Activated CD4-positive, alpha-beta T cell treated with anti-CD3 and anti-CD28 coated beads, Interleukin-2, amount 50 U/mL, for 48 hours (primary cell): ENCODE measurements at places on chromosomes 11 and 22.

GRCh38 chr11:43927925-43928707 is 14.3 kb upstream of the C11orf96 start:
- DNase-seq, result no peak

DNA sequence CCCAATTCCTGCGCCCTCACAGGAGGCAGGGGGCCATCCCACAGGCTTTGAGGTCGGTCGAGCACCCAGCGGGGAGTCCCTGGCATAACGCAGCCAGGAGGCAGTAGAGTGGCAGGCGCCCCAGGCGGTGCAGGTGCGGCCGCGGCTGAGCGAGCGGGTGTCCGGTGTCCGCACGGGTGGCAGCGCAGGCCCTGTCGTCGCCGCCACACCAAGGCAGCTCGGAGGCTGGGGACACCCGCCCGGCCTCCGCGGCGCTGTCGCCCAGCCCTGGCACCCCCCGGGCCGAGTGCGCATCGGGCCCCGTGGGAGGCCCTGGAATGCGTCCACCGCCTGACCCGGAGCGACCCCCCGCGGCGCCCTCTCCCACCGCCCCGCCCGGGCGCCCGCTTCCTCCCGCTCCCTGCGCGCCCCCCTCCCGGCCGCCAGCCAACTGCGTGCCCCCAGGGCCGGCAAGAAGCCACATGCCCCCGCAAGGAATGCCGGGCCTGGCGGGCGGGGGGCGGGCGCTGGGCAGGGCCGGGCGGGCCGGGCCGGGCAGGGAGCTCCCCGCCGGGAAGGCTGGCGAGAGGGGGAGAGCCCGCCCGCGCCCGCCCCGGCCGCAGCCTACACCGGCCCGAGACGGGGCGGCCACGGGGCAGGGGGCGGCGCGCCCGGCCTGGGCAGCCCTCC is 33.9 kb downstream of the PRDM11 start:
- no peak for DNase-seq

DNA sequence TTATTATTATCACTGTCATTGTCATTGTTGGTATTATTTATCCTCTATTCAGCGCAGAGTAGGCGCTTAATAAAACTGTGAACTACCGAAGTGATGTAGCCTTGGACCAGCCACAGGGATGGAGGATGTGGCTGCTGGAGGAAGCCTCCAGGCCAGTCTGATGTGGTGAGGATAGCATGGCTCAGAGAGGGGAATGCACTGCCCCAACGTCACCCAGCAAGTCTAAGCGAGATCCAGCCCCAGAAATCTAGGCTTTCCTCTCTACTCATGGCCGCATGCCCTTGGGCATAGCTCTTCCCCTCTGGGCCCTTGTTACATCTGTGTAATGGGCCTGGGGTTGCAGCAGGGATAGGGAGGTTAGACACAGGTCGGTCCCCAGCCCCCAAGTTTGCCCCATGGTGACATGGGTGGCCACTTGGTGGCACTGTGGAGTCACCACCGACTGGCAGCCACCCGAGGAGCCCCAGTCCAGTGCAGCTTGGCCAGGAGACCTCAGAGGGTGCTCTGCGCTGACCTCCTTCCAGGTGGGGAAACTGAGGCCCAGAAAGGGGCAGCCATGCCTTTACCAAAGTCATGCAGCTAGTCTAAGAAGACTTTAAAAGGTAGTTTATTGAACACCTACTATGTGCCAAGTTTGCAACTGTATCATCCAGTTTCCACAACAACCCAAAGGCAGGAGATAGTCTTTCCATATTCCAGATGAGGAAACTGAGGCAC is 395.7 kb downstream of the MN1 start:
- peak; percentile 39 for DNase-seq

DNA sequence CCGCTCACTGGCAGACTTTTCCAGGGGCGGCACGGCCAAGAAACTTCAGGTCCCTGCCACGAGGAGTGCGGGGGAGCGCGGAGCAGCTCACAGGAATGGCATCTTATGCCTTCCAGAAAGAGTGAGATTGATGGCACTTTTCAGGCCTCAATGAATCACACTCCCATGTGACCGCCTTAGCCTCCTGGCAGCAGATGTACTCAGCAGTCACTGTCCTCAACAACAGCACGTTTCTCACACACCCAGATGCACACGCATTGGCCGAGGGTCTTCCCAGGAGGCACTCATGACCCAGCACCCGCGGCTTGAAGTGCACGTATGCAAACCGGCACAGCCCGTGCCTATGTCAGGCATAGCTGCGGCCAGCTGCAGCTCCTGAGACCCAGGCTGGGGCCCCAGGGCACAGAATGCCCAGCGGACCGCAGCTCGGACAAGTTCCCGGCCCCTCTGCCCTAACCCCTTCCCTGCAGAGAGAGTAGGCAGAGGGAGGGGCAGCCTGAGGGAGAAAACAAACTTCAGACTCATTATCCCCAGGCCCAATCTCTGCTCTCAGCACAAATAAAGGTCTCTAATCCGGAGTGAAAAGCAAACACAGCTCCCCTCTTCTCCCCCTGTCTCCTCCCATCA is 48.3 kb downstream of the RPUSD4 start:
- DNase-seq, result no peak

- DNase-seq, result no peak
These were observed 2.3 kb downstream of the RBX1 start for GRCh38 chr22:40953471-40953870.

GRCh38 chr11:3913921-3914320 is 58.5 kb downstream of the STIM1 start:
- DNase-seq, result no peak

DNA sequence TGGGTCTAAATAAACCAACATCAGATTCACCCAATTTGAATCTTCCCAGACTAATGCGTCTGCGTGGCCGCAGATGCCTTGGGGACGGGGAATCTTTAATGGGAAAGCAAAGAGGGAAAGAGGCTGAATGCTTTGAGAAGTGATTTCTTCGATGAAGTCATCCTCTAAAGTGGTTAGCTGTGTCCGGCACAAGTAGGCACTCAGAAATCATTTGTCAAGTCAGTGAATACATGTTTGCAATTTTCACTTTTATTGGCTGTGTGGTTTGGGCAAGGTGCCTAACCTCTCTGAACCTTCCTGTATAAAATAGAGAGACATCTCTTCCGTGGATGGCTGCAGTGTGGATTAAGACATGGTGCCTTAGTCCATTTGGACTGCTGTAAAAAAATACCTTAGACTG is 19.7 kb upstream of the IFT27 start:
- no peak for DNase-seq

GRCh38 chr22:27262361-27262760 is 539.2 kb downstream of the MN1 start:
- no peak for DNase-seq

DNA sequence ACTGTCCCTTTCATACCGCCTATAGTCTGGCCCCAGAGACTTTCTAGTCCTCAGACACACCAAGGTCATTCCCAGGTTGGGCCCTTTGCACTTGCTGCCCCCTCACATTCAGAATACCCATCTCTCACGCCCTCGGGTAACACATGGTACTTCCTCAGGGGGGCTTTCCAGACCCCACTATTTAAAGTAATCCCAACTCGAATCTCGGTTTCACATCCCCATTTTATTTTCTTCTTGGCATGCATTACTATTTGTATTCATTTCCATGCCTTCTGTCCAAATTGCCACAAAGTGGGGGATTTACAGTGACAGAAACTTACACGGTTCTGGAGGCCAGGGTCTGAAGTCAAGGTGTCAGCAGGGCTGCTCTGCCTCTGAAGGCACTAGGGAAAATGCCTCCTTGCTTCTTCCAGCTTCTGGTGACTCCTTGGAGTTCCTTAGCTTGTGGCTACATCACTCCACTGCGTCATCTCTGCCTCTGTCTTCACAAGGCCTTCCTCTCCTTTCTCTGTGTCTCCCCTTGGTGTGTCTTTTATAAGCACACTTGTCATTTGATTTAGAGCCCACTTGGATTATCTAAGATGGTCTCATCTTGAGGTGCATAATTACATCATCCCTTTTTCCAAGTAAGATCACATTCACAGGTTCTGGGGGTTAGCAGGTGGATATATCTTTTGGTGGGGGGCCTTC is 15.1 kb downstream of the RCN1 start:
- DNase-seq, result no peak

DNA sequence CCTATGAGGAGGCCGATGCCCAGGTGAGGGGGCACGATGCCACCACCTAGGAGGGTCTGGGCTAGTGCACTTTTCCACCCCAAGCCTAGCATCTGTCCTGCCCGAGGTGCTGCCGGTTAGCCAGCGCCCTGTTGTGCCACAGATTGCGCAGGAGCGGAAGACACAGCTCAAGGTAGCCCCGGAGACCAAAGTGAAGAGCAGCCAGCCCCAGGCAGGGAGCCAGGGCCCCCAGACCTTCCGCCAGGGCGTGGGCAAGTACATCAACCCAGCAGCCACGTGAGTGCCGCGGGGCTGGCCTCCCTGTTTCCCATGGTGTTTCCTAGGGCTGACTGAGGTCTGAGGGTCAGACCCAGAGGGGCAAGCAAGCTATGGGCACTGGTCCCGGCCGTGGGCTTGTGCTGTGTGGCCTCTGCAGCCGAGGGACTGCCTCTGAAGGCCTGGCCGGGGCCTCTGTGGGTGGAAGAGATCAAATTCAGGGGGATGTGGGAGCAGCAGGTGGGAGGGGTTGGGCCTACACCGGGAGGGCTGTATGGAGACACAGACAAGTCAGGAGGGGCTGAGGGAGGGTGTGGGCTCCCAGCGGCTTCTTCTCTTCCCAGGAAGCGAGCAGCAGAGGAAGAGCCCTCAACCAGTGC is 29.1 kb downstream of the PPIL2 start:
- DNase-seq, result no peak

- no peak for DNase-seq
These were observed 72.1 kb downstream of the ATXN10 start for GRCh38 chr22:45743687-45744086.

DNA sequence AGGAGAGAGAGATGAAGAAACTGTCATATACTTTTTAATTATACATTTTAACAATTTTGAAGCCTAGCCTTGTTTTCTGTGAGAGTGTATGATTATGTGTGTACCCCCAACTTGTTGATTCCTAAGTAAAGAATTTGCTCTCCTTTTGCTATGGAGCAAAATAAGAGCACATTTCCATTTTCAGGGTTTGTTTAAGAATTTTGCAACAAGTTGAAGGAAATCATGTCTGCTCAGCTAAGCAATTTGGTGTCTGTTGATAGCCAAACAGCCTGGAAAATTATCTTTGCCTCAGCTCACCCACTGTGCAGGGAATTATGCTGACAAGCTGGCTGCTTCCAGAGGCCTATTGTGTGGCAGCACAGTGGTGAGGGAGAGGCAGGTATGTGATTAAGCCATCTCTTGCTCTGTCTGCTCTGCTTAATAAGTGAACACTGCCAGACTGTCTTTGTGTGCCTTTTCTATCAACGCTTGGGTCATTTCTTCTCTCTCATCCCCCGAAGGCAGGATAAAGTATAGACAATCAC is 135.1 kb upstream of the TTC12 start:
- DNase-seq, result no peak

DNA sequence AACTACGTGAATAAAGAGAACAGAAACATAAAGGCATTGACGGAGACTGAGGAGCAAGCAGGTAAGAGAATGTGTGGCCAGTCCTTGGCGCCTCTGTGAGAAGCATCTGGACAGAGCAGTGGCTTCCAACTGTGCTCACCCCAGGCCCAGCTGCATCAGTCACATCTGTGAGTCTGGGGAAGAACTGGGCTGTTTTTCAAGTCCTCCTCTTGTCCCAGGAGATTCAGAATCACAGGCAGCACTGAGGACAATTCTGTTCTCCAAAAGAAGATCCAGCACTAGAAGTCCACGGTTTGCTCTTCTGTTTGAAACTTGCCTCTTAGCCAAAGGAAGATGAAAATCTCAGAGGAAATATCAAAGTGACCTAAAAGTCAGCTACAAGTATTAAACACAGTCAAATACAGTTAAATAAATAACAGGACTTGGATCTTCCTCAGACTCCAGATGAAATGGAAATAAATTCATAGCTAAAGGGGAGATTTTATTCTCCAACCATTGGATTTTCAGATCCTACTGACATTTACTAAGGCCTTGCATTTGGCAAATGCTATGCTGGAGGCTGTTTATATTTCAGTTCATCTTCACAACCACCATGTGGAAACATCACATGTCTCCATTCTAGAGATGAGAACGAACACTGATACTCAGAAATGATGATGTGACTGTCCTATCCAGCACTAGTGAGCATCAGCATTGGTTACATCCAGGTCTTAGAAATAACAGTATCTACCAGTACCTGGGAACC is 14.1 kb downstream of the FAM181B start:
- DNase-seq, result no peak

- DNase-seq, result no peak
These were observed 30.1 kb upstream of the TNRC6B start for GRCh38 chr22:40147388-40148176.

- no peak for DNase-seq
These were observed 49.3 kb upstream of the PARVG start for GRCh38 chr22:44131412-44131811.

DNA sequence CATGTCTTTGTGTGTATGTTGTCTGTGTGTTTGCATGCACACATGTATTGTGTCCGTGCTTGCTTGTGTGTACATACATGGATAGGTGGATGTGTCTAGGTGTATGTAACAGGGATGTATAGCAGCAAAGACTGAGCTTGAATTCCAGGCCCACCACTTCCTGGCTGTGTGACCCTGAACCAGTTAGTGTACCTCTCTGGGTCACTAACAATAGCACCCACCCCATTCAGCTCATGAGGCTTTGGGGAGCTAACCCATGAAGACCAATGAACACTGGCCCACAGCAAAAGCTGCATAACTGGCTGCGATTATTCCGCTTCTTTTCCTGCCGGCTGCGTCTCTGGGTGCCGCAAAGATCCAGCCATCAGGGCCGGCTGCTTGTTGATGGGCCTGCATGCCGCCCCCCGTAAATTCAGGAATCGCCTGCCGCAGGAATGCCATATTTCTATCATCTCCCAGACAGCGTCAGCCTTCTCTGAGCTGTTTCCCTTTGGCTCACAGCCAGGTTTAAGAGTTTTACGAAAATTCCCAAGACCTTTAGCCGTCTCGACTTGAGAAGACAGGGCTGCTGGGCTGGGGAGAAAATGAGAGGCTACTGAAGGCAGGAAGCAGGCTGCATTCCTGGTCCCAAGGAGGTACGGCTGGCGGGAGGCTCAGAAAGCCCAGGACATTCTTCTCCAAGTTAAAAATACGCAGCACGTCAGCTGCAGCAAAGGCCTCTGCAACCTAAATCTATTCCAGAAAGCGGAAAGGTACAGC is 224.6 kb downstream of the MN1 start:
- DNase-seq, result no peak

- DNase-seq, result no peak
These were observed 27.0 kb upstream of the IL18BP start for GRCh38 chr11:71971680-71972079.

- peak; percentile 57 for DNase-seq
These were observed 10.4 kb upstream of the SUN2 start for GRCh38 chr22:38766076-38766777.

DNA sequence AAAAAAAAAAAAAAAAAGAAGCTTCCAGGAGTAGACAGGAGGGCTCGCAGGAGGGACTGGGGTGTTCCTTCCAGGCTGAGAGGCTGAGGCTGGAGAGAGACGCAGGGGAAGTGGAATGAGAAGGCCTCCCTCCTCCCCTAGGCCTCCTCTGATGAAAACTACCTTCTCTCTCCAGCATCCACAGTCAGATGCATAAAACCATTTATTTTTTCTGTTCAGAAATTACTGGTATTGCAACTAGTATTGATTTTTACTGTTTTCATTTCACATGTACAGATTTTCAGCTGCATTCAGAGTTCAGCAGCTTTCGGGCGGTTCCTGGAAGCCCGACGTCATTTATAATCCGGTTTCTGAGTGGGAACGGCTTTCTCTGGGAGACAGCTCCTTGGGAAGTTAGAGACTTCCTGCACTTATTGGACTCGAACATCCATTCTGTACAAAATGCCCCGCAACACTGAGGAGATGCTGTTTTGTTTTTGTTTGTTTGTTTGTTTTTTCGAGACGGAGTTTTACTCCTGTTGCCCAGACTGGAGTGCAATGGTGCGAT is 6.9 kb upstream of the NFAM1 start:
- DNase-seq, result no peak

GRCh38 chr11:37657645-37658044 is 1059.6 kb upstream of the RAG2 start:
- DNase-seq, result no peak
